ENCODE measurements at places on chromosomes 2 and 18.
A peak's percentile ranks its signal among the peaks of the same experiment; 100 is the strongest.

DNA sequence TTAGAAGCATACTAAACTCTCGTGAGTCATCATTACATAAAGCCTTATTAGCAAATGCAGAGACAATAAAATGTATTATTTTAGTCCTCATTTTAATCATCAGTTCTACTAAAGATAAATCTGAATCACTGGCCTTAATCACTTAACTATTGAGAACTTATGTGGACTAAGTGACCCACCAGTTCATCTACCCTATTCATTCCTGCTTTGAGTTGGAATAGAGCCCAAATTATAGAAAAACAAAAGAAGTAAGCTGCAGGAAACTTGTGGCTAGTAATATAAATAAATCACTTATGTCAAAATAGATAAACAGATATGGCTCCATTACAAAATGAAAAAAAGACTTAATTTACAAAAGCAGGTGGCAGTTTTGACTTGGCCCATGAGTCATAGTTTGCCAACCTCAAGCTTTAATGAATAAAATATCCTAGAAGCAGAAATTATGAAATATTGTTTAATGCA lies 851.8 kb upstream of the CRIM1 start:
- no peak for DNase-seq

DNA sequence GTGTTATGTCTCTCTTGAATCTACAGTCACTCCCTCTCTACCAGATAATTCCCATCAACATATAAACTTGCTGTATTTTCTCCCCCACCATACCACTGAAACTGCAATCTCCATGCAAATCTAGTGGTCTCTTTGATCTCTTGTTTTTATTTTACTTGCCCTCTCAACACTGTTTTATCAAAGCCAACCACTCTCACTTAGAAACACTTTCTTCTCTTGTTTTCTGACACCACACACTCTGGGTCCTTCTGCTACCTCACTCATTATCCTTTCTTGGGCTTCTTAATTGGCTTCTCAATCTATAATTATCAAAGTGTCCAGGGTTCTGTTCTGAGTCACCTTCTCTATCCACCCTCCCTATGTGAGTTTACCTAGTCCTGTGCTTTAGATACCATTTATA lies 2.0 kb upstream of the MCFD2 start:
- no peak for DNase-seq

GRCh38 chr2:221999717-222000116 lies 299.1 kb downstream of the PAX3 start:
- DNase-seq: no peak

DNA sequence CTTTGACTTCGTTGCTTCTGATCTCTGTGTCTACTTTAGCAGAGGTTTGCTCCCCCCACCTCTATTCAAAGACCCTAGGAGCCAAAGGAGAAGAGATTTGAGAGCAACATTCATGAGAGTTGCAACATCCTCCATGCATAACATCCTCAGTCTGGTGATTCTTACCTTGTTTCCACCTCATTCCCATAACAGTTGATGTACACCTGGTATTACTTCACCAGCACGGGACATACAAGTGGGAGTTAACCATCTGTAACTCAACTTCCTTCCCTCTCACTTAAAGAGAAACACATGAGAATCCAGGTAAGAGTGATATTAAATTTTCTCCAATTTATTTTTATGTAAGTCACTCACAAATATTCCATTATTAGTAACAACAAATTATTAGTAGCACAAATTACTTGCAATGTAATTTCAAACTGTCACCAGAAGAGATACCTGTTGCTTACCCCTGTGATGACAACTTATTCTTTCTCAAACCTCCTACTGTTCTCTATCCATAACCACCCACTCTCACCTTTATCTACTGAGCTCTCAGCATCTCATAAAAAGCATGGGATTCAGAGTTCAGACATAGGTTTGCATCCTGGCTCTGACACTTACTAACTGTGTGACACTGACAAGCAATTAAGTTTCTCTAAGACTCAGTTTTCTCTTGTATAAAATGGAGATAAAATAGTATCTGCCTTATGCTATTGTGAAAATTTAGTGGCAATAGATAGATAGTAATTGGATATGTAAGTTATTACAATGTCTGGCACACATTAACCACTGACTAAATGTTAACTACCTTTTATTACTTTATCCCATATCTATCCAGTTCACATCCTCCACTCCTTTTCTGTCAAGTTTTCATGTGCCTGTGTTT lies 184.6 kb upstream of the SRD5A2 start:
- no peak for DNase-seq

DNA sequence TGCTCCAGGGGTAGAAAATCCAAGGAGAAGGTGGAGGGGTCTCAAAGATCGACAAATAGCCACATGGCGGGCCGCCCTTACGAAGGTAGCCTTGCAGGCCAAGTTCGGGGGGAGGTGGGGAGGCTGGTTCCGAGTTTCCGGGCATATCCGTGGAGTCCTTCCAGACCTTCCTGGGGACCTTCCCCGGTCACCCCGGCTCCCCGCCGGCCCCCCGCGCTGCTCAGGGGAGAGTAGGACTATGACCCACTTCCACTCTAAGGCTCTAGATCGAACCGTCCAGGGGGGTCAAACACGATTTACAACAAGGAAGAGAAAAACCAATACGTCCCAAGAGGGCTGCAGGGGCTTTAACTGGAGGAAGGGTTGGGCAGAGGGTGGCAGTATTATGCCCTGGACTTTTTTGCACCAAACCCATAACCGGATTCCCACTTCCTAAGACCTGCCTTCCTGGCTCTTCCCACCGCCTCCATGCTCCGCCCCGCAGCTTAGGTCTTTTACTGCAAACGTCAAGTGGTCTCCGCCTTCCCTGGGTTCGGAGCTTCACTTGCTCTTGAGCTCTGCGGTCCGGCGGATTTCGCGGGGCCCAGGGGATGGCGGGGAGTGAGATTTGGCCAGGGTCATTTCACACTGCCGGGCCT lies 779 bp upstream of the LYPD6 start:
- no peak for DNase-seq

- DNase-seq: no peak
These were observed 9.9 kb downstream of the PLA2R1 start for GRCh38 chr2:160052531-160052930.

GRCh38 chr2:62794791-62795190 lies 89.3 kb downstream of the EHBP1 start:
- no peak for DNase-seq

DNA sequence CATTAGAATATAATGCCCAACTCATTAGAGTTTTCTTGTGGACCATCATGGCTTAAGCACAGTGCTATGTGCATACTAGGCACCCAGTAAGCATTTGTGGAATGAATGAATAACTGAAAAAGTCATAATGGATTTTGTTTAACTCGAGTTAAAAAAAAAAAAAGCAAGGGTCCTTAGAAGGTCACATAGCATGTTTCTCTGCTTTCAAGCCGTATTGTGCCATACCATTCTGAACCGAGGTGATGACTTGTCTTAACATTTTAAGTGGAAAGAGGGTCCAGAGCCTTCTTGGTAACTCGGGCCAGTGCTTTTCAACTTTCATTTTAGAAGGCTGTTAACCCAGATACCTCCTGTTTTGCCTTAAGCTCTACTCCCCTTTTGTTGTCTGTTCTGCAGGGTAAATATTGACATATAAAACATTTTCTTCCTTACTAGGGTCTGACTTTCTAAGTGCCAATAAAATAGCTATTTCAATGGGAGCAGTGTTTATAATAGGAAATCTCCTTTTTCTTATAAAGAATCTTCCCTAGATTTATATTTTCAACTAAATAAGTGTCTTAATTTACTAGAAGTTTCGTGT lies 787 bp upstream of the ADGRF3 start:
- DNase-seq: no peak

DNA sequence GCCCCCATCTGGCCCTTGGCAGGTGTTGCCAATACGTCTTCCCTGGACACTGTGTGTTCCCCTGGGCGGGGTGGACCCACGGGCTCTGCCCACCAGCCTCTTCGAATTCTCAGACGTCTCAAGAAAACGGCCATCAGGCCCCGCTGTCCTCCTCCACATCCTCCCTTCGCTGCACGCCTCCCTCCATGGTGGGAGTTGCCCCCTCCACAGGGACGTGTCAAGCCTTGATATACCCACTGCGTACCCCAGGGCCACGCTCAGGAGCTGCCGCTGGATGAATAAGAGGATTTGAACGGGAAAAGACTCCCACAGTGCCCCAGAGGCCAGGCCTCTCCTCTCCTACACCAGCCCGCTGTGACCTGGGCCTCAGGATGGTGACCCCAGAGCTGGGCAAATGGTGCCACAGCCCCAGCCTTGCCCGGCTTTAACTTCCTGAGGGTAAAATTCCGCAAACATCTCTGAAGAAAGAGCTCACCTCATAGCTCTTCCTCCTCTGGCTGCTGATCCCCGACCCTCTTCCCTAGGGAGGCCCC lies 399.3 kb upstream of the MYT1L start:
- no peak for DNase-seq

DNA sequence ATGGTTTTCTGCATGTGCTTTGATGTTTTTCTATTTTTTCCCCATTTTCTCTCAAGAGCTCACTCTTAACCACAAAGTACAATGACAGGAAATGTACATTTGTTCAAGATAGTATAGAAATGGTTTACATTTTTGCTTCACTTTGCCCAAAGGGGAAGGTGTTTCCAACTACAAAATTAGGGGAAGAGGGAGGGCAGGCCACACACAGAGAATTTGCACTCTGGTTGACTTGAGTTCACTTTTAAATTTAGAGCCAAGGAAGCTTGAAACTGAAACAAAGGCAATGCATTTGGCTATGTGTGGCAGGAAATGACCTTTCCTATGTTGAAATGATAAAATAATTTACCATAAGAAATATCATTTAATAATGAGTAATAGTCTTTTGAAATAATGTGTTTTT lies 19.1 kb upstream of the VIT start:
- DNase-seq: no peak

GRCh38 chr2:239318790-239319661 lies 81.8 kb downstream of the HDAC4 start:
- no peak for DNase-seq

DNA sequence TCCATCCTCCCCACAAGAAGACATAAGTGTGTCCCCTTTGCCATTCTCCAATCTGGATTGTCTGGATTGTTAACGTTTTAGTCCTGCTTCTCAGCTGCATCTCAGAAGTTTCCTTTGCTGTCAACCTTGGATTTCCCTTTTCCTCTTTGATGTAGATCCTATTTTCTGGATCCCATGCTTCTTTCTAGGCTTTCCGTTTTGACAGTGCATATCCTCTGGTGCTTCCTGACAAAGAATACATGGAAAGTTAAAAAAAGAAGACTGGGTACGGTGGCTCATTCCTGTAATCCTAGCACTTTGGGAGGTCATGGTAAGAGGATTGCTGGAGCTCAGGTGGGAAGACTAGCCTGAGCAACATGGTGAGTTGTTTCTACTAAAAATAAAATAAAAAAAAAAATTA lies 26.8 kb downstream of the ABI2 start:
- no peak for DNase-seq

GRCh38 chr2:240960971-240961876 lies 37.2 kb upstream of the SNED1 start:
- no peak for DNase-seq

- DNase-seq: peak; percentile 18
These were observed 38.8 kb downstream of the PPP4R1 start for GRCh38 chr18:9575558-9575957.

- DNase-seq: no peak
These were observed 275.4 kb upstream of the ACVR2A start for GRCh38 chr2:147569426-147569825.

DNA sequence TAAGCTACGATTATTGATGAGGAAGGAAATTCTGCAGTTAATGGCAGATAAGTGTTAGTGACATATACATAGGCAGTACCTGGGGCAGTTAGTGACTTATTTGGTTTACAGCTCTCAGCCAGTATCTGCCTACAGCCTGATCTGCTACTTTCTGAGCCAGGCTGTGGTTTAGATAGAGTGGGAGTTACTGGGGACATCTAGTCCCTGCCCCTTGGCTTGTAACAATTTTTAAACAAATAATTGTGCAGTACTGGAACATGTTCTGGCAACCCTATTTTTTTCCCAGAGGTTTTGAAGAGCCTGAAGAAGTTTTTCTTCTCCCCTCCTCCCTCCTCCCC lies 2.3 kb downstream of the KIF5C start:
- DNase-seq: no peak

GRCh38 chr2:229057976-229058553 lies 213.0 kb downstream of the PID1 start:
- no peak for DNase-seq
